ENCODE measurements at places on chromosomes 13 and 19. TPM values are rescaled to one million over a fixed set of nuclear protein-coding genes. Genes with fewer than 3 reads are reported as not detected.

Gene UHRF1
- total RNA-seq: 4.6 TPM

Gene PEAK3
- total RNA-seq: 0.24 TPM

Gene LYPD5
- 3.1 TPM for total RNA-seq

Gene RPL18
- total RNA-seq: 1,534 TPM

Gene ZNF221
- total RNA-seq: 15.9 TPM

Gene CLC
- not detected for total RNA-seq

Gene GSX1
- total RNA-seq: not detected

Gene LRRC63
- 0.72 TPM for total RNA-seq

Gene ZNF442
- total RNA-seq: 10.6 TPM

Gene PSMC4
- 32.3 TPM for total RNA-seq

Gene ZNF486
- total RNA-seq: 21.4 TPM

Gene CD33
- 5.3 TPM for total RNA-seq

Gene RINL
- total RNA-seq: 4.1 TPM

Gene LPAR6
- 55.6 TPM for total RNA-seq

Gene ZNF578
- total RNA-seq: 9.4 TPM

Gene TMTC4
- total RNA-seq: 14.4 TPM

Gene ZNF814
- total RNA-seq: 20.0 TPM
